HCT116 (cell line): ENCODE measurements at places on chromosomes 6 and 20. TPM values are rescaled to one million over a fixed set of nuclear protein-coding genes. Genes with fewer than 3 reads are reported as not detected.

The GATA5 gene
- not detected for total RNA-seq

DNA sequence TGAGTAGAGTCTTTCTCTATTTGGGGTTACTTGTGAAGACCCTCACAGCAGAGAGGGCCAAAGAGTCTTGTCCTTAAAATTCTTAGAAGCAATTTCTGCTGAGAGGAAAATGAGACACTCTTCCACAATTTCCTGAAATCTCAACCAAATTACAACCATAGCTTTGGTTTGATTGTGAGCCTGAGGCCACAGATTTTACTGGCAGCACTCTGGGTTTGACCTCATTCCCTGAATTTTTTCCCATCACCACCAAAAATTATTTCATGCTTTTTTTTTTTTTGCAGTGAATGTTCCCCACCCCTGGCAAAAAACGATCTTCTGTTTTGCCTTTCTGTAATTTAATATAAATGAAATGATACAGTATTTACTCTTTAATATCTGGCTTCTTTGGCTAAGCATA, 125.5 kb downstream of the THEMIS start:
- no peak for DNase-seq
- H3K27me3 ChIP-seq = no peaks in the 10 kb centered on the region
- no peaks in the 10 kb centered on the region for H3K36me3 ChIP-seq
- H3K4me3 ChIP-seq = no peak overlapping the region

The CAP2 gene
- total RNA-seq = 3.8 TPM

DNA sequence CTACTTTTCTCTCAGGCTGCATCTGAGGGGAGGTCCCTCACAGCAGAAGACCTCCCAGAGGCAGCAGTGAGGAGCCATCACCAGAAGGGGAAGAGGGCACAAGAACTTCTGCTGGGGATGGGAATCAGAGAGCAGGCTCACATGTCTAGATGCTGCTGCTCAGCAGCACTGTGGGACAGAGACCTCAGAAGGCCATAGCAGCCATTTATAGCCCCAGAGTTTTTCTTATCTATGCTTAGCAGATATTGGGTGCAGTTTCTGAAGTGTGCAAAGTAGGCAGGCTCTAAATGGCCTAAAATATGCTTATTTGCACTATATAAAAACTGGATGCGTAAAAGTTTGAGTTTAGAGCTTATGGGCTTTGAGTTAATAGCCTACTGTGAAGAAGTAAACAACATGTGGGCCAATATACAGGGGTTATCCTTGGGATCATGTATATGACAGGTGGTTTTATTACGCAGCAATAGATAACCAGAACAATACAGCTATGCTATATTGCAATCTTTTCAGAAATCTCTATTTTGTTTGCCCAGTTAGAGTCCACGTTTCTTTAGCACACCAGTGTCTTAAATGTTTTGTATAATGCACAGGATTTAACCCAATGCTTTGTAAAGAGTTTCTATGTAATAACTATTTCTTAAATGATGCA, 60.2 kb upstream of the TMEM244 start:
- no peak overlapping the region for H3K4me3 ChIP-seq
- DNase-seq = no peak
- H3K36me3 ChIP-seq = no peaks in the 10 kb centered on the region
- no peaks in the 10 kb centered on the region for H3K4me1 ChIP-seq

The NFATC2 gene
- 5.0 TPM for total RNA-seq

DNA sequence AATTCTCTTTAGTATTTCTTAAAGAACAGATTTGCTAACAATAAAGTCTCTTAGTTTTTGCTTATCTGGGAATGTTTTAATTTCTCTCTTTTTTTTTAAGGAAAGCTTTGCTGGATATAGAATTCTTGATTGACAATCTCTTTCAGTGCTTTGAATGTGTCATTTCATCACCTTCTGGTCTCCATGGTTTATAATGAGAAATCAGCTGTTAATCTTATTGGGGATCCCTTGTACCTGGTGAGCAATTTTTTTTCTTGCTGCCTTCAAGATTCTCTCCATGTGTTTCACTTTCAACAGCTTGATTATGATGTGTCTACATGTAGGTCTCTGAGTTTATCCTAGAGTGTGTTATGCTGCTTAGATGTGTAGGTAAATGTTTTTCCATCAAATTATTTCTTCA, 16.4 kb upstream of the PSMF1 start:
- H3K4me1 ChIP-seq = no peaks in the 10 kb centered on the region
- no peak overlapping the region for H3K27ac ChIP-seq
- H3K4me3 ChIP-seq = no peak overlapping the region
- no peaks in the 10 kb centered on the region for H3K36me3 ChIP-seq
- DNase-seq = no peak

The TMEM244 gene
- not detected for total RNA-seq

The HAO1 gene
- total RNA-seq = 0.12 TPM

The TBXT gene
- total RNA-seq = not detected

DNA sequence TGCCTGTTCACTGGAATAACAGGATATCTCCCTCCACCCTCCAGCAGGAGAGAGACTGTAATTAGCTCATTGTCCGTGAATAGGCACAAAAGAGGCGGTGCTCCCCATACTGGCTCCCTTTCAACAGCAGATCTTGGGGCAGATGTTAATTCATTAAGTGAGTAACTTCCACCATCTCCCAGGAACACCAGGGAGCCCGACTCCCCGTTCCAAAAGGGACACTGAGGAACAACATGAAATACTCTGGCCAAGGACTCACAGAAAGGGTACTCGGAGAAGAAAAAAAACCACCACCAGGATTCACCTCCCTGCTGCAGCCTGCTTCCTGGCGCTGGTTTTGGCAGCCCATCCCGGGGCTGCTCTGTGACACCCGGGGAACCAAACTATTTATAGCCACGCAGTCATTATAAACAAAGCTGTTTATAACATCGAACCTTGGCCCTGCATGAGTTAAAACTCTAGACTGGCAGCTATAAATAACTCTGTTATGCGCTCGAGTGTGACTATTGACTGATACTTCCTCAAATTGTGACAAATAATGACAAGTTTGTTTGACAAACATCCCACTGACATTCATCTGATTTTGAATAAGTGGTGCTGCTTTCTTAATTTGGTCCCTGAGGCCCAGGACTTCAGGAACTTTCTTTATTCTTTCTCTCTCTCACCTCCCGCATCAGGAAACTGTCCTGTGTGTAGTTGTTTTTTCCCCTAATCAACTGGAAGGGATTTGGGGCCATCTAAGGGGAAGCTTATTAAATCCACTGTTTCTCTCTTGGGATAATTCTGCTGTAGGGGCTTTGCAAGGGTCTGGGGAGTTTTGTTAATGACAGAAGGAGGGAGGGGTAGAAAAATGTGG, 521.6 kb downstream of the CD83 start:
- no peak overlapping the region for H3K27ac ChIP-seq
- DNase-seq = no peak
- peaks cover 14% of the 10 kb centered on the region for H3K4me1 ChIP-seq
- no peaks in the 10 kb centered on the region for H3K36me3 ChIP-seq
- H3K4me3 ChIP-seq = no peak overlapping the region

DNA sequence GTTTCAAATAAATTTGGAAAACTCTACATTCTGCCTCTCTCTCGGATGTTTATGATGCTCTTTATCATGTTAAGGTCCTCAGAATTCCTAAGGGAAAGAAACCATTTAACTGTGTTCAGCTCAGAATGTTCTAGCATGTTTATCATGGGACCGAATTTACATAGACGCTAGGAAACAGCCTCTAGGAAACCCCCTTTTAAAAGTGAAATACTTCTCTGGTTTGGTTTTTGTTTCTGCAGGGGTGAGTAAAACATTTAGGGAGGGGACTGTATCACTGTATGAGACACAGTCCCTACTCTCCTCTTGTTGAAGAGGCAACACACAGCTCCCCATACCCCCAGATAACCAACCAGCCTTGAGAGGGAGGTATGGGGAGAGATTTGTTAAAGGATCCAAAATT, 267.6 kb upstream of the SUPT3H start:
- no peak overlapping the region for H3K4me3 ChIP-seq
- no peaks in the 10 kb centered on the region for H3K36me3 ChIP-seq
- no peak for DNase-seq

The CLPSL2 gene
- 1.7 TPM for total RNA-seq

- H3K27me3 ChIP-seq = no peaks in the 10 kb centered on the region
- no peaks in the 10 kb centered on the region for H3K36me3 ChIP-seq
- H3K27ac ChIP-seq = no peak overlapping the region
- H3K4me3 ChIP-seq = no peak overlapping the region
- no peak for DNase-seq
Observed at GRCh38 chr6:53546281-53546680, 1.4 kb upstream of the GCLC start.

DNA sequence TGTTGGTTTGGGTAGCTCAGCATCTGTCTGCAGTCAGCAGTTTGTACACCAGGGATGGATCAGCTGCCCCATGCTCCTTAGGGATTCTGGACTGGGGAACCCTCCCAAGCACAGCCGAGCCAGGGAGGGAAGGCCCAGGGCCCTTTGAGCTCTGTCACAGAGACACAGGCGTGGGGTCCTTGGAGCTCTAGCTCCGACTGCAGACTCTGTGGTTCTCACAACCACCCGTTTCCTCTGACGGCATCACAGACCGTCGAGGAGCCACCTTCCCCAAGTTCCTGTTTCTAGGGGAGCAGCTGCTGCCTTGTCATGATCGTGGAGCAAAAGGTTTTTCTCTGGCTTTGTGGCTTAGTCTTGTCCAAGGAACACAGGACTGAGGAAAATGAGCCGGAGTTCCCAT, at the start of gene SLA2:
Gene SLA2 (minus strand): TSS at position 199 of the 400 bp plus-strand sequence. CDS start 4,861 bp downstream, outside the sequence.
- H3K36me3 ChIP-seq = no peaks in the 10 kb centered on the region
- DNase-seq = no peak
- no peak within 1 kb of the TSS for H3K27ac ChIP-seq
- H3K27me3 ChIP-seq = no peaks in the 10 kb centered on the region
- no peak within 1 kb of the TSS for H3K4me3 ChIP-seq

DNA sequence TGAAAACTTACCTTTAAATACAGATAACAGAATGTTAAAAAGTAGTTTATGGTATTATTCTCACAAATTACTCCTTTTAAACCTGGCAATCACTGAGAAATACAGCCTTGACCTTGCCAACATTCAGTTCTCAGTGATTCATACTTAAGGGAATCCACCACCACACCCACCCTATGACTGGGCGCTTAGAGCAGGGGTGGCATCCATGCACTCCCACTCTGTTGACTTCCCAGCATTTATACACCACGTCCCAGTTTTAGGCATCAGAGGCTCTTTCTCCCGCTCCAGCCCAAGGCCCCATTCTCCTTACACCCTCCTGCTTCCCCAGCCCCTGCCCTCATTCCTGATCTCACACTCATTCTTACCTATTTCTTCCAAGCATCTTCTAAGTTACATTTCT, 16.3 kb downstream of the TRAF3IP2 start:
- H3K4me3 ChIP-seq = peak overlapping the region; percentile 37
- peak overlapping the region; percentile 47; the same call in 1 of the 2 replicates for H3K27ac ChIP-seq
- H3K27me3 ChIP-seq = no peaks in the 10 kb centered on the region
- H3K36me3 ChIP-seq = no peaks in the 10 kb centered on the region
- H3K4me1 ChIP-seq = peaks cover 46% of the 10 kb centered on the region
- DNase-seq = peak; percentile 80

DNA sequence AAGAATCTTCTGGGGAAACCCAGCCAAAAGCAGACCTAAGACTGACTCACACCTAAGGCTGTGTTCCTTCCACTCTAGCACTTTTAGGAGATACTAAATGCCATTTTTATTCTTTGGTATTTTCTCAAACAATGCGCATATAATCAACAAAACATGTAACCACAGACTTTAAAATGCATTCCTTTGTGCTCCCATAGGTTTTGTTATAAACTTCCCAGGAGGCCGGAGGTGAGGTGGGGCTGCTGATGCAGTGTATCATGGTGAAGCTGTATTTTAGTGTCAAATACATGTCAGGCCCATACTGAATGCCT, 155.2 kb downstream of the BTBD3 start:
- no peak overlapping the region for H3K27ac ChIP-seq
- no peaks in the 10 kb centered on the region for H3K36me3 ChIP-seq
- no peaks in the 10 kb centered on the region for H3K27me3 ChIP-seq
- no peak overlapping the region for H3K4me3 ChIP-seq
- no peaks in the 10 kb centered on the region for H3K4me1 ChIP-seq
- no peak for DNase-seq

GRCh38 chr6:37145443-37145842, 24.5 kb upstream of the PIM1 start:
- no peaks in the 10 kb centered on the region for H3K27me3 ChIP-seq
- H3K27ac ChIP-seq = no peak overlapping the region
- DNase-seq = no peak
- H3K36me3 ChIP-seq = no peaks in the 10 kb centered on the region
- H3K4me3 ChIP-seq = no peak overlapping the region

- no peaks in the 10 kb centered on the region for H3K4me1 ChIP-seq
- DNase-seq = no peak
- no peak overlapping the region for H3K4me3 ChIP-seq
- no peaks in the 10 kb centered on the region for H3K36me3 ChIP-seq
- no peak overlapping the region for H3K27ac ChIP-seq
- no peaks in the 10 kb centered on the region for H3K27me3 ChIP-seq
Observed at GRCh38 chr6:143872201-143872600, 7.9 kb downstream of the ZC2HC1B start.

GRCh38 chr6:127956260-127956888, 55.5 kb upstream of the THEMIS start:
- H3K27me3 ChIP-seq = no peaks in the 10 kb centered on the region
- H3K4me1 ChIP-seq = no peaks in the 10 kb centered on the region
- DNase-seq = peak; percentile 23
- no peak overlapping the region for H3K27ac ChIP-seq
- no peaks in the 10 kb centered on the region for H3K36me3 ChIP-seq

The BPIFB2 gene
- 0.15 TPM for total RNA-seq

- no peak for DNase-seq
- H3K4me3 ChIP-seq = no peak overlapping the region
- no peak overlapping the region for H3K27ac ChIP-seq
- H3K27me3 ChIP-seq = no peaks in the 10 kb centered on the region
- H3K36me3 ChIP-seq = no peaks in the 10 kb centered on the region
Observed at GRCh38 chr6:112332274-112332673, 14.9 kb upstream of the RFPL4B start.

- peaks cover 10% of the 10 kb centered on the region for H3K4me1 ChIP-seq
- no peak overlapping the region for H3K4me3 ChIP-seq
- H3K27me3 ChIP-seq = no peaks in the 10 kb centered on the region; the same call in 1 of the 2 replicates
- H3K27ac ChIP-seq = no peak overlapping the region
- DNase-seq = no peak
Observed at GRCh38 chr6:45630314-45630713, 252.6 kb upstream of the SUPT3H start.
